ENCODE measurements at places on chromosomes 1 and 21.
A peak's percentile ranks its signal among the peaks of the same experiment; 100 is the strongest.

- DNase-seq = no peak
Measured at GRCh38 chr1:244046907-244047611, 4.0 kb upstream of the ZBTB18 start.

- no peak for DNase-seq
Measured at GRCh38 chr1:228084325-228084724, 1.8 kb downstream of the ARF1 start.

DNA sequence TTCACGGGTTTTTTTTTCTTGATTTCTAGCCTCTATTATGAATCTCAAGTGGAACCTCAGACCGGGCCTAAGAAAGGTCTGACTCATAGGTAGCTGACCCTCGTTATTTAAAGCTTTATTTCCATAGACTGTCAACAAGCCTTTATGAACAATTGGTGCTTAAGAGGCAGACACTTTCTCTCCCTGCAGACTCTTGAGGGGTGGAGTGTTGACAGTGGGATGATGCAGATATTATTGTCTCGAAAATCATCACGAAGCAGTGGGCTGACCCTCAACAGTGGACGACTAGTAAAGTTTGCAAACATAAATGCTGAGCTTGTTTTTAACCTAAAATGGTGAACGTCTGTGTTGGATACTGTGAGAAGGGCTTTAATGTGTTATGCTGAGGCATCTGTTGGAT is 1.8 kb downstream of the SFT2D2 start:
- no peak for DNase-seq

GRCh38 chr1:186089940-186090339 is 285.1 kb downstream of the TPR start:
- no peak for DNase-seq

- no peak for DNase-seq
Measured at GRCh38 chr1:14420686-14421085, 177.8 kb upstream of the KAZN start.

DNA sequence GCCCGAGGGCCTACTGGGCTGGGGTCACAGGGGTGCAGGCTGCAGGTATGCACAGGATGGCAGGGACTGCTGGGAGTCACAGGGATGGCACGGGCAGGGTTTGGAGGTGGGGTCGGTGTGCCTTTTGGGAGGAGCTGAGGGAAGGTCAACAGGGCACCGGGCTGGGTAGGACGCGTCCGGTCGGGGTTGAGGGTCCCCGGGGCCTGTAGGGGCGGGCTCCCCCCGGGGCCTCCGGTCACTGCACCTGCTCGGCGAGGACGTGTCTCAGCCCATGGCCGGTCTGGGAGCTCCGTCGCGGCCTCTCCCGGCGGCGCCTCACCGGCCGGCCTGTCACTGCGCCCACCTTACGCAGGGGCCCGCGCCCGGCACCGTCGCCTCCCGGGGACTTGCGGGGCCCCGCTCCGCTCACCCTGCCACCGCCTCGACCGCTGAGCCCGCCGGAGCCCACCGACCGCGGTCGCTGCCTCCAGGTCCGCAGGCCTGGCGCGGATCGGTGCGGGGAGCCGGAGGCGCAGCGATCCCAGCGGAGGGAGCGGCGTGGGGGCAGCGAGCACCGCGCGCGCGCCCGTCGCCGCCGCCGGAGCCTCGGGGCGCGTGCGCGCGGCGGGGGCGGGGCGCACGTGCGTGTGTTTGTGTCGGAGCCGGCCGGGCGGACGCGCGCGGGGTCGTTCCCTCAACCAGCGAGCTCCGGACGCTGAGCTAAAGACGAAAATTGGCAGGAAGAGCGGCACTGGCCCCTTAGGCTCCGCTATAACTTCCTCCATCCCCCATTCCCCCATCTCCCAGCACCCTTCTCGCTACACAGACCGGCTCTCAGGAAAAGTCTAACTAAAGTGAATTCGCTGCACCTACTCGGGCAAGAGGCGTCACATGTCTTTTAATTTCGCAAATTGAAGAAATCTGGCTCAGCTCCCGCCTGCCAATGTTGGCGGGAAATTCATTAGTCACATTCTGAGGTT is at the start of gene AMIGO1:
Gene AMIGO1 (minus strand): TSS at position 552 of the 959 bp plus-strand sequence. CDS start 815 bp downstream, outside the sequence.
- DNase-seq = peak; percentile 39

DNA sequence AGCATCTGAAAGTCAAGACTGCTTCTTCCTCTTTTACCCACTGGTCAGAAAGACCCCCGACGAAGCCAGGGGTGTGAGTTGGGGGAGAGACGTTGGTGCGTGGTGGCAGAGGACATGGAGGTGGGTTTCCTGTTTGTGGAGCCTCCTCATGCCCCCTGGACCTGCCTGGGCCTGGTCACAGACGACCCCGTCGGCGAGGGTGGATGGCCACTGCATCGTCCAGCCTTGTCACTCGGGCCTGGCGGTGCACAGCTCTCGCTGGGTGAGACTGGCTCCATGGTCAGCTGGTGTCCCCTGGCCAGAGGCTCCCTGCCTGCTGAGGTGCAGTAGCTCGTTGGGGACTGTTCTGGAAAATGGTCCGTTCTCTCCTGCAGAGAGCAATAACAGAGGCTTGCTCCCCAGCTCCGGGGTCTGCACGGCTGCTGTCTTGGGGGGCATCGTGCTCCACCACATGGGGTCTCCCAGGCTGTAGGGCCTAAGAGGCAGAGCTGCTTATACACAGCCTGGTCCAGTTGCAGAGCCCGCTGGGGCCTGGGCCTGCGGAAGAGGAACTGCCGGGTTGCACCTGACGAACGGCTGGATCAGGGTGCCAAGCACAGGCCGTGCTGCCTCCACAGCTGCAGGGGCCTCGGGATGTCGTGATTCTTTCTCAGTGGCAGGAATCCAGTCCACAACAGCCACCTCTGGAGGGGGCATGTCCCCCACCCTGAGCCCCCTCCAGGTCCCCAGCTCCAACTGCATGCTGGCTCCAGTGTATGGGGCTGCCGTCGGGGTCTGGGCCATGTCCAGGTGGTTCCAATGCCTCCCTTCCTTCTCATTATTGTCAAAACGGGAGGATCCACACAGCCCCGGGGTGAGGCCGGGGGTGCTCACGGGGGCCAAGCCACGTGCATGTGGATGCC is 18.0 kb upstream of the ACTRT2 start:
- no peak for DNase-seq

- no peak for DNase-seq
Measured at GRCh38 chr21:32131164-32131563, 147.7 kb downstream of the MIS18A start.

DNA sequence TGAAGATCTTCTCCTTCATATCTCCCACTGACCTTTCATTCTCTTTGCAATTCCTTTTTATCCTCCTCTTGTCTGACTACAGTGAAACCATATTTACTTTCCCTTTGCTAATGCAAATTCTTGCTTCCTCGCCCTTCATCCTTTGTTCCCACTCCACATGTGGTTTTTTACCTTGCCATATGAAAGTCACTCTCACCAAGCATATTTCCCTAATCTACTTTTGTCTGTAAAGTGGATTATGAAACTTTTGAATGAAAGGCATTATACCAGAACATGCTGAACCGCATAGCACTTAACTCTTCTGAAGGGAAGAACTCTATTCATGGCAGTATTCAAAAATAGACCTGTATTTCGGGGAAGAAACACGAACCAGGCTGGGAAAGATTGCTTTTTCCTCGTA is 8.0 kb upstream of the TMPRSS15 start:
- DNase-seq = no peak

DNA sequence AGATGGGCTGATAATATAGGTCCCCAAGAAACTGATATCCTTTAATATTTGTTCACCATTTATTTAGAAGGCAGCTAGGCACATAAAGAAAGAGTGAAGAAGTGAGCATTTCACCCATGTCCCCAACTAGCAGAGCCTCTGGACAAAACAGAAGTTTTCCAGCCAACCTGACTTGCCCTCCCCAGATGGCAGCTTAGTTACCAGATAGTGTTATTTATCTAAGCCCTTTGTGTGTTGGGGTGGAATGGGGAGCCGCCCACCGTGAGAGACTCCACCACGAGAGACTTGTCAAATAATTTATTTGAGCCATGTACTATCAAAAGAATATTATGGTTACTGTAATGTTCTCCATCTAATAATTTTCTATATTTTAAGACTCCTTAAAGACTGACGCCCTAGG is 54.9 kb upstream of the C1orf198 start:
- DNase-seq = no peak

DNA sequence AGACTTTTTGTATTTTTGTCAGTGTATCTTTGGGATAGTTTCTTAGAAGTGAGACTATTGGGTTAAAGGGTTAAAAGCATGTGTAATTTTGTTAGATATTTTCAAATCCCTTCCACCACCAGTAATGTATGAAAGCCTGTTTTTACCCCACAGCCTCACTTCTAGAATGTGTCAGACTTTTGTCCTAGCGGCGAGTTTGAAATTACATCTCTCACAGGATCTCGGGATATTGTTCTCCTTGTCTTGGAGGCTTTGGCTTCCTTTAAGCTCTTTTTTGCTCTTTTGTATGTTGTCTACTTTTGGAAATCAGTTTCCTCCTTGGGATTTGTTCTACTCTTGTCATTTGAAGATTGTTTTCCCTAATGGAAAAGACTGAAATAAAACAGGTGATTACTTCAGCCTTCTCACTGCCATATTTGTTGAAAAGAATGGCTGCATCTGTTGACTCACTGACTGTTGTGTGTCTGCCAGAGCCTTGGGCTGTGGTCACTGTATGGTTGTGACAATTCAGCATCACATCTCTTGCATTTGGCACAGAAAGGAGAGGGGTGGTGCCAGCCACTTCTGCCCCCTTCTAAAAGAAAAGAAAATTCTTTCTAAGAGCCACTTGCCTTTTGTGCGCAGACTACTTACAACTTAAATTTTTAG is 22.6 kb downstream of the ST3GAL3 start:
- DNase-seq = no peak

DNA sequence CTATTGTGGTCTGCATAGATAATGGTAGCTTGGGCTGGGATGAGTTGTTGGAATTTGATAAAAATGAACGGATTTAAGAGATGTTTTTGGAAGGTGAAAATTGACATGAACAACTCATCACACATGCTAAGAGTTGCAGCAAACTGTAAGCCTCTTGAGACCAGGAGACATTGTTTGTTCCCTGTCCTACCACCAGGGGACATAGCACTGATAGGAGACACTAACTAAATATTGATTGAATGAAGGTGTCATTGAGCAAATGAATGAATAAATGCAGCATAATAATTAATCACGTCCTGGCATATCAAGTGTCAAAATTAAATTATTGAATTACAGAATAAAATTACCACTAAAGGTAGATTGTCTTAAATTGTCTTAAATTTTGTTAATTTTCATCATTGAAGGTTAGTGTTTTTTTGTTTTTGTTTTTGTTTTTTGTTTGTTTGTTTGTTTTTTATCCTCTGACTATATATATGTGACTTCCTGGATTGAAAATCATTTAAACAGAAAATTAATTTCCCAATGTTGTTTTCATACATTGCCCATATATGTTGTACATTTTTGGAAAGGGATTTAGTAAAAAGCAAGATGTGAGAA is 285.3 kb upstream of the C1orf105 start:
- no peak for DNase-seq

GRCh38 chr21:26273686-26274313 is 103.2 kb upstream of the APP start:
- no peak for DNase-seq

DNA sequence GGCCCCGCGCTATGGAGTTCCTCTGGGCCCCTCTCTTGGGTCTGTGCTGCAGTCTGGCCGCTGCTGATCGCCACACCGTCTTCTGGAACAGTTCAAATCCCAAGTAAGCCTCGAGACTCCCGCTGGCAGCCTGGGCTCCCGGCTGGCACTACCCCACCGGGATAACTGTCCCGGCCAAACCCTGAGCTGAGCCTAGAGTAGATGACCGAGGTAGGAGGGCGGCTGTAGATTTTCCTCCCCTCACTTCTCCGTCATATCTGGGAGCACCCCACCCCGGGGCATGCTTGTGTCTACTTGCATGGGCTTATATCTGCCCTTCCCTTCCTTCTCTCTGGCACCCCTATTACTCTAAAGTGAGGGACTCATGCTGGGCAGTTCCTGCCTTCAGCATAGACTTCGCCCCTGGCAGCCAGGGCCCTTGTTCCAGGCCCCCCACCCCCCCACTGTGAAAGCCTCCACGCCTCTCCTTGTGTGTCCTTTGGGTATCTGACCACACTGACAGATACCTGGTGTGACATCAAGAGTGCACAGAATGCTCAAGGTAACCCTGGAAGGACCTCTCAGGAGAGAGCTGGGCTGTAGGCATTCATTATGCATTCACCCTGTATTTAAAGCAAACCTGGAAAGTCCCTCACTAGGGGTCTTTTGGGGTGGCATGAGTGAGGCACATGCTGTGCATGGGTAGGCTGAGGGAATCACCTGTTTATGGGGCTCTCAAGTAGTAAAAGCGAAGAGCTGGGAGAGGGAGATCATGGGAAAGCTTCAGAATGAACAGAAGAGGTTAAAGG is 485 bp downstream of the EFNA1 start:
- no peak for DNase-seq

- DNase-seq = no peak
Measured at GRCh38 chr1:30610917-30611316, 112.5 kb downstream of the MATN1 start.

GRCh38 chr1:225809842-225810578 is at the start of gene EPHX1:
EPHX1 (plus strand) TSS chr1:225810124; CDS start chr1:225828730, 18,606 bp downstream.
- DNase-seq = no peak

- no peak for DNase-seq
Measured at GRCh38 chr1:231776010-231776756, 149.6 kb downstream of the DISC1 start.

GRCh38 chr1:4690951-4691675 is 36.7 kb downstream of the AJAP1 start:
- DNase-seq = no peak

DNA sequence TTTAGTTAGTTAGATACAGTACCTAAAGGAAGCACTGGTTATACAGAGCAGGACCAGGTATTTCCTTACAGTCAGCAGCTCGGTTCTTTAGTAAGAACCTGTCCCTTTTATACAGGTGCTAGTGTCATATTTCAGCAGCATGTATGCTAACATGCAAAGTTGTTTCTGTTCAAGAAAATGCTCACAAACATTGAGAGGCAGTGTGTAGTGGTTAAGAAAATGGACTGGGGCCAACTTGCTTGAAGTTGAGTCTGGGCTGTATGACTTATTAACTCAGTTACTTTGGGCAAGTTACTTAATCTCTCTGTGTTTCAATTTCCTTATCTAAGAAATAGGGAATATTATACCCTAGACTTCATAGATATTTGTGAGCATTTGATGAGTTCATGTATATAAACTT is 31.1 kb downstream of the AK4 start:
- no peak for DNase-seq

DNA sequence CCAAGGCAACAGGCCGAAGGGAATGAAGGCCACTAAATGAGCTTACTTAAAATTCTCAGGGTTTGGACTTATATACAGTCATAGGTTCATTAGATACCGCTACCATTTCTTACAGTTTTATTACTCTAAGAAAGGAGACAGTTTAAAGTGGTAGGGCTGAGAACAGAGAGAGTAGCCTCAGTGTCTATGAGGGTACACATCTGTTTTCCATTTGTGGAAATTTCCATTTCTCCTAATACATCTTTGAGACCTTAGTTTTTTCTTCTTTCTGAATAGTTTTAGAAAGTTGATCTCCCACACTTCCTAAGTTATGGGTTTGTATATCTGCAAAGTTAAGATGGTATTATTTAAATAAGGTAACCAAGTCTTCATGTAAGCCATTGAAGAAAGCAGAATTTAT is 1279.1 kb downstream of the NCAM2 start:
- DNase-seq = no peak

- DNase-seq = no peak
Measured at GRCh38 chr1:54335011-54335754, 71.0 kb downstream of the SSBP3 start.

GRCh38 chr1:36942148-36942547 is 92.2 kb downstream of the GRIK3 start:
- DNase-seq = no peak
